Ureter (tissue), 1 donor: ENCODE measurements at places on chromosomes 7 and 10. TPM values are rescaled to one million over a fixed set of nuclear protein-coding genes. Genes with fewer than 3 reads are reported as not detected.

- no peak for DNase-seq
These were observed 9.9 kb upstream of the ARHGAP22 start for GRCh38 chr10:48614481-48615390.

DNA sequence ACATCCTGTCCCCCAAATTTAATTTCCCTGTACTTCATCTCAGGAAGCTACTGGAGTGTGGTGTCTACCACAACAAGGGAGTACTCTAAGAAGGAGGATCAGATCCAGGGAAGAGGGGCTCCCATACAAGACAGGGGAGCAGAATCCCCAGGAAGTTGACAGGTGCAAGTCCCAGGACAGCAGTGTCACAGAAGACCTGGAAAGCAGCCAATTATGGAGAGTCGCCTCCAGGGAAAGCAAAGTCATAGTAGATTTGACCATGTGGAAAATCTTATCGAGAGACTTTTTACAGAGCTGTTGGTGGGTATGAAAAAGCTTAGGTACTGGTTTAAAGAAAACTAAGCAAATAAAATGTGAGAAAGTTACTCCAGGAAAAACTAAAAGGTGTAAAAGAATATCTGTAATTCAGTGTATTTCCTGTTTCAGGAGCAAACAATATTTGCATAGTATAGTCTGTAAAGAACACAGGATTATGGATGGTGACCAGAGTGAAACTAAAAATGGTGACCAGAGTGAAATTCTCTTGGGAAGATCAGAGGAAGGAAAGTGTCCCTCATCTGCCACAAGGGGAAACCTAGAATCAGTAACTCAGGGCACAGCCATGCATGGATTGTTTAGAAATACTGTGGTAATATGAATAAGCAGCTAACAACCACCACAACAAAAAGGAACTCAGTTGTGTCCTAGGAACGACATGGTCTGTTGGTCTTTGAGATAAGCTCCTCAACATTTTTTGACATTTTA, 44.5 kb downstream of the LANCL2 start:
- no peak for DNase-seq

DNA sequence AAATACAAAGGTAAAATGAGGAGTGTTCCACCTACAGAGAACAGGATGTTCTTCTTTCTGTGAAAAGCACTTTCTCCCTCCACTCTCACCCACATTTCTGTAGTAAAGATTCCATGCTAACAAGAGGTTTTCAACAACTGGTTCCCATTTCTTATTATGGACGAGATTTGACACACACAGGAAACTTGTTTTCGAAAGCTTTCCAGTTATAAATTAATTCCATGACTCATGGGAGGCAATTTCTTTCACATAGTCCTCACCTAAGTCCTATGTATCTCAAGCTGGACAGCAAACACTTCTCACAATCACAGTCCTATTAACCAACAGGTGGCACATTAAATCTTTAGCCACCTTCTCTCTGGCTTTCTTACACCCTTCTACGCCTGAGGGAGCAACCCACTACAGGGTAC, 24.5 kb downstream of the RAPGEF5 start:
- no peak for DNase-seq

The TAS2R60 gene
- total RNA-seq: 0.55 TPM

The UTF1 gene
- not detected for total RNA-seq

The IGFBP1 gene
- total RNA-seq: not detected
